Heart left ventricle (tissue), 16 donors: ENCODE measurements at places on chromosomes 7 and 10. TPM values are rescaled to one million over a fixed set of nuclear protein-coding genes. Genes with fewer than 3 reads are reported as not detected.

The LBX1 gene
- total RNA-seq, result not detected

The LAMB1 gene
- total RNA-seq, result 49.9 TPM

GRCh38 chr10:30324448-30325110, 24.5 kb downstream of the MTPAP start:
- DNase-seq, result no peak

- no peak for DNase-seq
Observed at GRCh38 chr10:74963549-74963948, 137.1 kb downstream of the KAT6B start.

- no peak for DNase-seq
Observed at GRCh38 chr7:117993377-117994003, 120.2 kb upstream of the CTTNBP2 start.
